ENCODE measurements at places on chromosomes 16 and 17.

DNA sequence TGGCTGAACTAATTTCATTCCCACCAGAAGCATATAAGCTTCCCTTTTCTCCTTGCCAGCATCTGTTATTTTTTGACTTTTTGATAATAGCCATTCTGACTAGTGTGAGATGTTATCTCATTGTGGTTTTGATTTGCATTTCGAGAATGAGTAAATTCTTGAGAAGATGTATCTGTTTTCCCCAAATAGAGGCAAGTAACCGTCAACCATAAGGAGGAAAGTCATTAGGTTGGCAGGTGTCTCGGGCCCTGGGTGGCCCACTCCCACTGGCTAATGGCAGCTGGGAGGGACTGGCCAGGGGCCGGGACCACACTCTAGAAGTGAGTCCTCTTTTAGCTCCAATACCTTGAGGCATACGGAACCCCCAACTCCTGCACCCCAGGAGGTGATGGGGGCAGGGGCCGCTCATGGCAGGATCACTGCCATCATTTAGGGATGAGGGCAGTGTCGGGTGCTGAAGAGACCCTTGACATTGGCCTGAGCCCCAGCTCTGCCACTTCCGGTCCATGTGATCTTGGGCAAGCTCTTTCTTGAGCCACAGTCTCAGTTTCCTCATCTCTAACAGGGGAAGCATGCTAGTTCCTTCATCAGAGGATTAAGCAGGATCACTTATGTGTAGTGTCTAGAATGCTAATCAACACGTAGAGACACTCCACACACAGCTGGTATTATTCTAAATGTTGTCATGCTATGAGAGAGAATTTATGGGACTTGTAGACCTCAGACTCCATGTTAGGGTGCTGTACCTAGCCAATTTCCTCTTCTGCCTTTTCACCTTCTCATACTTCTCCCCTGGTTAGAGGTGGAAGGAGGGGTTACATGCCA lies 44.3 kb downstream of the RGS9 start:
- no peaks in the 10 kb centered on the region for H3K36me3 ChIP-seq
- no peaks in the 10 kb centered on the region for H3K27me3 ChIP-seq
- peaks cover 42% of the 10 kb centered on the region for H3K4me1 ChIP-seq
- H3K27ac ChIP-seq, result 0 out of 2 replicates have a peak overlapping the region, but pooled peaks have one; percentile 49
- H3K4me3 ChIP-seq, result no peak overlapping the region
- no peak for DNase-seq

DNA sequence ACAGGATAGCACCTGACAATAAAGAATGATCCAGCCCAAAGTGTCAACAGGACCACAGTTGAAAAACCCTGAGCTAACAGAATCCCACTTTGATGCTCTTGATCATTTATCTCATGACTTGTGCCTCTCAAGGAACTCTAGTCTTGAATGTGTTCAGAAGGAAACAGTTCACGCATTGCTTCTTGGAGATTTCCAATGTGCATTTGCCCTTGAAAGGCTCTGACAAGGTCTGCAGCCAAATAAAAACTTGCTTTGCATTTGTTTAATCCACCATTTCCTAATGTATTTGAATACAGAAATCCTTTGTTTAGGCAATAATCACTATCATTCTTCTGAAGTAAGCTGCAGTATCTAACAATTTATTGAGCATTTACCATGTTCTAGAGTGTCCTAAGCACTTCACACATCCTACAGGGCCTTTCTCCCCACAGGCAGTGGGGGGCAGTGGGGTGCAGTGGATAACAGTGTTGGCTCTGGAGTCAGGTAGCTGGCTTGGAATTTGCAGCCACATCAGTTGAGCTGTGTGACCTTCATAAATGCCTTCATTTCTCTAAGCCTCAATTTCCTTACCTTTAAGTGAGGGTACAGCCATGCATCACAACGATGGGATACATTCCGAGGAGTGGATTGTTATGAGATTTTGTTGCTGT lies 239.7 kb downstream of the XYLT1 start:
- H3K36me3 ChIP-seq, result no peaks in the 10 kb centered on the region
- H3K27ac ChIP-seq, result no peak overlapping the region
- peaks cover 7% of the 10 kb centered on the region for H3K4me1 ChIP-seq
- DNase-seq, result no peak
- H3K4me3 ChIP-seq, result no peak overlapping the region

- no peak overlapping the region for H3K27ac ChIP-seq
- H3K4me1 ChIP-seq, result no peaks in the 10 kb centered on the region
- DNase-seq, result no peak
- no peak overlapping the region for H3K4me3 ChIP-seq
- no peaks in the 10 kb centered on the region for H3K36me3 ChIP-seq
Observed at GRCh38 chr17:35531160-35531559, 6.3 kb downstream of the SLFN12L start.

GRCh38 chr17:35878361-35878760 lies 1.8 kb downstream of the CCL5 start:
- H3K4me1 ChIP-seq, result peaks cover 9% of the 10 kb centered on the region
- no peaks in the 10 kb centered on the region for H3K27me3 ChIP-seq
- H3K27ac ChIP-seq, result no peak overlapping the region

DNA sequence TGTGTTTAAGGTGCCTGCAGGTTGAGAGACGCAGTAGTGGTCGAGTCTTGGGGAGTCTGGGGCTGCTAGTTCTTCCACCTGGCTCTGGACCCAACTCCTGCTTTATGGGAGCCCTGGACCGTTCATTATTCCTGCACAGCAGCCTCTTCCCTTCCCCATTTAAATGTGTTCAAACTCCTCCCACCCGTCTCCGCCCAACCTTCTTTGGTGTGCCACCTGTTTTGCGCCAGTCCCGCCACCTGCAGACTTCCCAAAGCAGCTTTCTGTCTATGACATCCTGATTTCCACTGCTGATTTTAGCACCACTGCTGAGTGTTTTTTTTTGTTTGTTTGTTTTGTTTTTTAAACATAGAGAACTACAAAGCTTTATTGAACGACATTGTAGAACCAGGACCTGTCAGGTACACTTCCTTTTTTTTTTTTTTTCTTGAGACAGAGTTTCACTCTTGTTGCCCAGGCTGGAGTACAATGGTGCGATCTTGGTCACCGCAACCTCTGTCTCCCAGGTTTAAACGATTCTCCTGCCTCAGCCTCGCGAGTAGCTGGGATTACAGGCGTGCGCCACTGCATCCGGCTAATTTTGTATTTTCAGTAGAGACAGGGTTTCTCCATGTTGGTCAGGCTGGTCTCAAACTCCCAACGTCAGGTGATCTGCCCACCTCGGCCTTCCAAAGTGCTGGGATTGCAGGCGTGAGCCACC lies 12.8 kb downstream of the ADORA2B start:
- DNase-seq, result no peak
- no peak overlapping the region for H3K27ac ChIP-seq
- H3K4me1 ChIP-seq, result peaks cover 35% of the 10 kb centered on the region
- H3K27me3 ChIP-seq, result no peaks in the 10 kb centered on the region
- H3K36me3 ChIP-seq, result no peaks in the 10 kb centered on the region

DNA sequence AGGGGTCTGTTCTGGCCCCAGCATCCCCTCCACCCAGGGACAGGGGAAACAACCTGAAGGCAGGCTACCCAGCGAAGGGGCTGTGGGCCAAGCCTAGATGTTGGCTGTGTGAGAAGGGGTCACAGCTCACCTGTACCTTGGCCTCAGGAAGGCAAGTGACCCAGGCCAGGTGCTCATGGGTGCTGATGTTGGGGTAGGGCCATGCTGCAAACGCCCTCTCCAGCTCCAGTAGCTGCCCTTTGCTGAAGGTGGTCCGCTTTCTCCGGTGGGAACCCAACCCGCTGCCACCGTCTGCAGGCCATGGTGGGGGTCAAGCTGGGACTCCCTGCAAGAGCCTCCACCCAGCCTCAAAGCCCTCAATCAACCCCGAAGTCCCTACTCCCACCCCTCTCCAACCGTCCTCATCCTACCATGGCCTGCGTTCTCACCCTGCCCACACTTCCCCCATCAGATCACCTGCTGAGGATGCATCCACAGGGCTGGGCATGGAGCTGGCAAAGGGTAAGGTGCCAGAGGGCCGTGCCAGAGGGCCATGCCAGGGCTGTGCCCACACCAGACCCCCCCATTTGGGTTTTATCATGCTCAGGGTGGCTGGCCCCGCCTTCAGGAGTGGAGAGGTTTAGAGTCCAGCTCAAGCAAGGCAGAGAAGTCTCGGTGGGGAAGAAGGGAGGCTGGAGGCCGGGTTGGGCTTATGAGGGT lies at the start of gene SEBOX:
SEBOX (minus strand) TSS at position 535 of the 699 bp plus-strand sequence; CDS start at position 487, 48 bp downstream.
- peaks cover 18% of the 10 kb centered on the region for H3K36me3 ChIP-seq
- no peak for DNase-seq
- H3K4me3 ChIP-seq, result no peak within 1 kb of the TSS
- H3K4me1 ChIP-seq, result peaks cover 2% of the 10 kb centered on the region
- H3K27ac ChIP-seq, result no peak within 1 kb of the TSS

GRCh38 chr16:1870365-1871082 lies 1.4 kb downstream of the MEIOB start:
- no peak for DNase-seq
- H3K27me3 ChIP-seq, result peaks cover 35% of the 10 kb centered on the region
- no peak overlapping the region for H3K27ac ChIP-seq
- no peaks in the 10 kb centered on the region for H3K4me1 ChIP-seq
- H3K4me3 ChIP-seq, result no peak overlapping the region

- H3K27me3 ChIP-seq, result peaks cover 96% of the 10 kb centered on the region
- DNase-seq, result no peak
- H3K27ac ChIP-seq, result no peak within 1 kb of the TSS
- H3K4me1 ChIP-seq, result peaks cover 16% of the 10 kb centered on the region
Observed at GRCh38 chr17:35373534-35373983, at the start of gene SLFN11. SLFN11 (minus strand) TSS chr17:35373621; CDS start chr17:35363807, 9,814 bp downstream.

DNA sequence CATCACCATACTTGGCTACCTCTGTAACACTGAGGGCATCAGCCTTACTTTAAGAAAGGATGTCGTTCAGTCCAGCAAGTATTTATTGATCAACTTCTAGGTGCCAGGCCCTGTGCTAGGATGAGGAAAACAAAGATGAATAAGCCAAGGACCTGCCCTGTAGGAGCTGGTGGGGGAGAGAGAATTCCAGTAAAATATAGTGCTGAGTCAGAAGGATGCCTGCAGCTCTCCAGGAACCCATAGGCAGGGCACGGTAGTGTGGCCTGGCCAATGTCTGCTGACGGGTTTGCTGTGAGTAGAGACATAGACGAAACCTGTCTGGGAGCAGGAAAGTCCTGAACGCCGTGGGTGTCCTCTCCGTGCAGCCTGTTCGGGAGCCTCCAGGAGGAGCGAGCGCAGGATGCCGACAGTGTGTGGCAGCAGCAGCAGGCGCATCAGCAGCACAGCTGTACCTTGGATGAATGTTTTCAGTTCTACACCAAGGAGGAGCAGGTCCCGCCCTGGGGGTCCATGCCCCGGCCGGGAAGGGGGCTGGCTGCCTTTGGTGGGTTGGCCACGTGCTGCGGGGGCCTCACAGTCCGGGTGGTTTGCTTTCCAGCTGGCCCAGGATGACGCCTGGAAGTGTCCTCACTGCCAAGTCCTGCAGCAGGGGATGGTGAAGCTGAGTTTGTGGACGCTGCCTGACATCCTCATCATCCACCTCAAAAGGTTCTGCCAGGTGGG lies 55.6 kb downstream of the USP43 start:
- H3K4me3 ChIP-seq, result no peak overlapping the region
- H3K36me3 ChIP-seq, result peaks cover 21% of the 10 kb centered on the region
- H3K27ac ChIP-seq, result no peak overlapping the region
- no peak for DNase-seq
- no peaks in the 10 kb centered on the region for H3K4me1 ChIP-seq
- H3K27me3 ChIP-seq, result no peaks in the 10 kb centered on the region

DNA sequence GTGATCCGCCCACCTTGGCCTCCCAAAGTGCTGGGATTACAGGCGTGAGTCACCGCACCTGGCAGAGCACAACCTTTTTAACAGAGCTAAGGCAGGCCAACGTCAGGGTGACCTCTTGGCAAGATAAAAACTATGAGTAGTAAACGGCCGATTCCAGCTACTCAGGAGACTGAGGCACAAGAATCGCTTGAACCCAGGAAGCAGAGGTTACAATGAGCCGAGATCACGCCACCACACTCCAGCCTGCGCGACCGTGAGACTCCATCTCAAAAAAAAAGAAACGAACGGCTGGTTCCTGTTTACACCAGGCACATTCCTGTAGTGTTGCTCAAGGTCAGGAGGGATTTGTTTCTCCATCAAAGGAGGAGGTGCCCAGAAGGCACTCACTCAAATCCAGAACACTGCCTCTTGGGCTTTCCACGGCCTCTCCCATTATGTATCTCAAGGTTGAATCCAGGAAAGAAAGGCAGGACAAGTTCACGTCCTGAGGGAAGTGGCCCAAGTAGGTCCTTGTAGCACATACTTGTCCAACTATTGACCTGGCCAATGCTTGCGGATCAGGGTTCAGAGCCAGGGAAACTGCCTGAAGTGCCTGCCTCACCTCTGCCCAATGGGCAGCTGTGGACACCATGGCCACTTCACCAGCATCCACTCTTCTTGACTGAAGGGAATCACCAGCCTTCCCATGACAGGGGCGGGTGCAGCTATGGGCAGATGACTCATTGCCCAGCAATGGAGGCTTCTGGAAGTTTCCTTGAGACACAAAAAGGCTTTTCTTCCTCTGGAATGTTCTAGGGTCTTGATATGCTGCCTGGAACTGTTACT lies 13.5 kb downstream of the KNOP1 start:
- no peak overlapping the region for H3K4me3 ChIP-seq
- H3K4me1 ChIP-seq, result peaks cover 20% of the 10 kb centered on the region
- no peak for DNase-seq
- H3K36me3 ChIP-seq, result peaks cover 88% of the 10 kb centered on the region
- peak overlapping the region; percentile 49 for H3K27ac ChIP-seq

- no peak overlapping the region for H3K4me3 ChIP-seq
- peaks cover 21% of the 10 kb centered on the region for H3K4me1 ChIP-seq
- H3K27me3 ChIP-seq, result peaks cover 13% of the 10 kb centered on the region
- DNase-seq, result no peak
- no peak overlapping the region for H3K27ac ChIP-seq
Observed at GRCh38 chr17:79655672-79656290, 44.9 kb upstream of the RBFOX3 start.

GRCh38 chr17:69111794-69112193 lies 29.9 kb downstream of the ABCA6 start:
- DNase-seq, result no peak
- H3K27me3 ChIP-seq, result no peaks in the 10 kb centered on the region
- H3K36me3 ChIP-seq, result no peaks in the 10 kb centered on the region
- H3K27ac ChIP-seq, result no peak overlapping the region

- H3K36me3 ChIP-seq, result peaks cover 5% of the 10 kb centered on the region
- H3K27ac ChIP-seq, result peak overlapping the region; percentile 74
- DNase-seq, result peak; percentile 88
- H3K4me3 ChIP-seq, result peak overlapping the region; percentile 48
- peaks cover 29% of the 10 kb centered on the region for H3K4me1 ChIP-seq
- H3K27me3 ChIP-seq, result no peaks in the 10 kb centered on the region
Observed at GRCh38 chr17:67374329-67375053, 2.6 kb upstream of the PITPNC1 start.
